ENCODE measurements at places on chromosomes 16 and 17.

DNA sequence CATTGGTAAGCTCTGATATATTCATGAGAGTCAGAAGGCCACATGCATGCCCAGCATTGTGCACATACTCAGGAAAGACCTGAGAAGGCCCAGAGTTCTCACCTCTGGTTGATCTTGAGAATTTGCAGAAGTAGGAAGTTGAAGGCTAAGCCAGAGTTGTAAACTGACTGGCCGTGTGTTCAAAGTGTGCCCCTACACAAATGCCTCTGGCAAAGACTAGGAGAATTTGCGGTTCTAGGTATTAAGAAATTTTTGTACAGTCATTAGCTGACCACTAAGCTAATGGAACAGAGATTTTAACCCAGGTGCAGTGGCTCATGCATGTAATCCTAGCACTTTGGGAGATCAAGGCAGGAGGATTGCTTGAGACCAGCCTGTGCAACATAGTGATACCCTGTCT, 25.0 kb downstream of the FBXL20 start:
- no peak for DNase-seq

DNA sequence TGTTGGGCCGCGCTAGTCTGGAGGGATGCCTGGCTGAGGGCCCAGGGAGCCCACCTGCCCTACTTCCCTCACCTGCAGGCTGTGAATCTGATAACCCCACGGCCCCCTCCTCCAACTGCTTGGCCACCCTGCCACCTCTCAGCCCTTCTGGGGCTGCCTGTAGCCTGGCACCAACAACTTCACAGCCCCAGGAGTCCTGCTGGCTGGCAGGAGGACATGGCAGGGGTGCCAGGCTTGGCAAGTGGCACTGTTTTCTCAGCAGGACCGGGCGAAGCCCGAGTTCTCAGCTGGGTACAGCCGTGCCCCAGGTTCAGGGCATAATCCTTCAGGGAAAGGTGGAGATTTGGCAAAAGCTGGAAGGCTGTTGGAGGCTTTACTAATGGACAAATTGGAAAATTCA, 129.6 kb downstream of the CMIP start:
- DNase-seq = no peak

DNA sequence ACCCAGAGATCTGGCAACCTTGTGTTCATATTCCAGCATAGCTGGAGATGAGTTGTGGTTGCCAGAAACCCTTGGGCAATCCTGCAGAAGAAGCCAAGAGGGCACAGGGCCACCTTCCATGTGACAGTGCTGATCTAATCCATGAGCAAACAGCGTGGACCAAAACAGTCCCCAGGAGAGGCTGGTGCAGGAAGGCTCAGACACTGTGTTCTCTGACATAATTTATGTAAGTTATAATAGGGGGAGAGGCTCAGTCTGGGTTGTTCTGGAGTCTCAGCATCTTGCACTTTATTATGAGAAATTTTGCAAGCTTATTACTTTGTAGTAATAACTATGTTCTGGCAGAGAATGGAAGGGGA, 273.9 kb downstream of the HAPSTR1 start:
- DNase-seq = no peak

GRCh38 chr17:82602986-82603710, 45.1 kb downstream of the WDR45B start:
- DNase-seq = no peak

- no peak for DNase-seq
Measured at GRCh38 chr17:46732754-46733398, 85.6 kb downstream of the WNT3 start.

DNA sequence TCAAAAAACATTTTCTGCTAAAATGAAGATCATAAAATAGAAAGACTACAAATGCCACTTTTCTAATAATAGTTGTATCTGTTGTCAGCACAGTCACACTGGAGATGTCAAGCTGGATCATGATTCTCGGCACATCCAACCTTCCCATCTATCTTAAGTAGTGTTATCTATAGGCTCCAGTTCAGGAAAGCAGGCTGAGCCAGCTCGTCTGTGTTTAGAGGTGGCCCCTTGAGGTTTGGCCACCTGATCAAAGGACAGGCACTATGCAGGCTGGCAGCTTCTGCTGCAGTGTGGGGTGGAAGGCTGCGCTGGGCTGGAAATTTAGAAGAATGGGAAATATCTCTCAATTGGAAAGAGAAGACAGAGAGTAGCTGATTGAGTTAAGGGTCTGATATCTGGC, 32.4 kb downstream of the SMYD4 start:
- no peak for DNase-seq

DNA sequence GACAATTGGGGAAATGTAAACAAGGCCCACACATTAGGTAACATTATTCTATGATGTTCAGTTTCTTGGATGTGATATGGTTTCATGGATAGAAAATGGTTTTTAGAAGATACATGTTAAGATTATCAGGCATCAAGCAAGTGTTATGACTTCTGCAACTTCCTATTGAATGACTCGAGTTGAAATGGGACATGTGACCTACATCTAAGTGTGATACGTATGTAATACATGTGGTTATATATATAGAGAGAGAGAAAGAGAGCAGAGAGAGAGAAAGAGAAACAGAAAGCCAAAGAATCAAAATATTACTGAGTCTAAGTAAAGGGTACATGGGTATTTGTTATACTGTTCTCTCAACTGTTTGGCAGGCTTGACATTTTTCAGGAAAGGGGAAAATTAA, 1.7 kb downstream of the TMEM170A start:
- DNase-seq = no peak

DNA sequence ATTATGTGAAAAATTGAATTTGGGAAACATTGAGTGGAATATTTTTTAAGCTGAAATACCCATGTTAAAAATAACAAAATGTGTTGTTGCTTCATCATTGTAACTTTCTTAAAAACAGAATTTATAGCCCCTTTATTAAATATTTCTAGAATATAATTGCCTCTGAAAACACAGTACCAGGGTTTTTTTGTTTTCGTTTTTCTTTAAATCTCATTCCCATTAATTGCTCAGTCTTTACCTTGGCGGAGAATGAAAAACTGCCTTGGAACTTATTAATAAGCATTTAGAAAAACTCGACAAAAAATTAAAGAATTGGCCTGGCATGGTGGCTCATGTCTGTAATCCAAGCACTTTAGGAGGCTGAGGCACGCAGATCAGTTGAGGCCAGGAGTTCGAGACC, 195.2 kb upstream of the TBX2 start:
- DNase-seq = no peak

- no peak for DNase-seq
Measured at GRCh38 chr17:4583782-4584100, 588 bp upstream of the SMTNL2 start.

GRCh38 chr17:4072487-4073157, 70.2 kb downstream of the ZZEF1 start:
- no peak for DNase-seq

GRCh38 chr17:81885869-81886548, 5.4 kb downstream of the ALYREF start:
- DNase-seq = no peak

- DNase-seq = no peak
Measured at GRCh38 chr17:65630502-65630901, 69.1 kb upstream of the AXIN2 start.

GRCh38 chr17:27339836-27340550, 46.1 kb downstream of the WSB1 start:
- no peak for DNase-seq

- no peak for DNase-seq
Measured at GRCh38 chr16:16122264-16122663, 101.0 kb downstream of the ABCC6 start.

DNA sequence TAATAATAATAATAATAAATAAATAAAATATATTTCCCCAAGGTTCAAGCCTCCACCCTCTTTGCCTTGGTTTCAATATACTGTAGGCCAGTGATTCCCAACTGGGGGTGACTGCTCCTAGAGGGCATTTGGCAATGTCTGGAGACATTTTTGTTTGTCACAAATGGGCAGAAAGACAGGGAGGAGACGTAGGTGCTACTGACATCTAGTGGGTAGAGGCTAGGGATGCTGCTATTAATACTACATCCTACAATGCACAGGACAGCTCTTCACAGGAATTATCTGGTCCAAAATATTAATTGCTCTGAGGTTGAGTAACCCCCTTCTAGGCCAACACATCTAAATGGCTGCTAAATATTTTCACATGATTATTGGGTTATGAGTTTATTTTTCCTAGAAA, 12.8 kb upstream of the PRR14 start:
- DNase-seq = no peak

DNA sequence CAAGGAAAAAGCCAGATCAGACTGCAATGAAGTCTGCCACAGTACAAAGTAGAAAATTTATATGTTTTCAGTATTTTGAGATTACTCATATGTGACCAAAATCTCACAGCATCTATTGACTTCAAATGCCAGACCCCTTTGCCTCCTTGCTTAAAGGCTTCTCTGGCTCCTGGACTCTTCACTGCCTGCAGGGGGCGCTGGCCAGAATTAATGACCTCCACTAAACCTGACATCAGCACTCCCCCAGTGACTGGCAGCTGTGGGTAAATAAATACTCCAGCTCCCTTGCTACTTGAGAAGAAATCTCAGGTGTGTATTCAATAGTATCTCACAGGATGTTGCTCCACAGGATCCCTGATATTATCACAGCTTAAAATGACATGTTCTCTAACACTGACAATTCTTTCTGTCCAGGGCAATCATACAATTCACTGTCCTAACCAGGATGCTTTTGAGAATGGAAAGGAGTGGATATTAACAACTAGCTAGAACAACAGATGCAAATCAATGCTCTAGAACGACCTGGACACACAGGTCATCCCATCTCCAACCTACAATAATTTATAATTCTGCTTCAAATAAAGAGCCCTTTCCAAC, 4.0 kb downstream of the BECN1 start:
- peak; percentile 7 for DNase-seq

- peak; percentile 73 for DNase-seq
Measured at GRCh38 chr16:79600638-79601091, at the start of gene MAF. Gene MAF, minus strand, starts transcription at chr16:79600737. Its CDS starts 835 bp downstream, at chr16:79599902.

- DNase-seq = no peak
Measured at GRCh38 chr17:9286434-9286833, 265.1 kb downstream of the NTN1 start.

- DNase-seq = no peak
Measured at GRCh38 chr16:51416926-51417325, 265.9 kb upstream of the SALL1 start.

- DNase-seq = no peak
Measured at GRCh38 chr17:49513044-49513395, 17.9 kb downstream of the NGFR start.

GRCh38 chr17:63464691-63465236, 12.1 kb upstream of the ACE start:
- DNase-seq = no peak

DNA sequence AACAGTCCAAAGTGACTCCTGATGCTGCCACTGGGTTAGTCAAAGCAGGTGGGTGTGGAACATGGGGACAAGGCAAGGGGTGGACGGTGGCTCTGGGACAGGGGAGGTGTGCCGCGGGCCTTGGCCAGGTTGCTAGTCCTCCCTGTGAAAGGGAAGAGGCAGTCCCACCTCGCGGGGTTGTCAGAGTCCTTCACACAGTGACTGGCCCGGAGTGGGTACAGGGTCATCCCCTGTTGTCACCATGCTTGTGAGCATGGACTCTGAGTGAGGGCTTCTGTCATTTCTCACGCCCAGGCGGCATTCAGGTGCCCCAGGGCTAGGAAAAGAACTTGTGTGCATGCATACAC, 3.1 kb upstream of the ZNF469 start:
- no peak for DNase-seq

GRCh38 chr17:49746791-49747490, 17.0 kb downstream of the FAM117A start:
- DNase-seq = no peak

DNA sequence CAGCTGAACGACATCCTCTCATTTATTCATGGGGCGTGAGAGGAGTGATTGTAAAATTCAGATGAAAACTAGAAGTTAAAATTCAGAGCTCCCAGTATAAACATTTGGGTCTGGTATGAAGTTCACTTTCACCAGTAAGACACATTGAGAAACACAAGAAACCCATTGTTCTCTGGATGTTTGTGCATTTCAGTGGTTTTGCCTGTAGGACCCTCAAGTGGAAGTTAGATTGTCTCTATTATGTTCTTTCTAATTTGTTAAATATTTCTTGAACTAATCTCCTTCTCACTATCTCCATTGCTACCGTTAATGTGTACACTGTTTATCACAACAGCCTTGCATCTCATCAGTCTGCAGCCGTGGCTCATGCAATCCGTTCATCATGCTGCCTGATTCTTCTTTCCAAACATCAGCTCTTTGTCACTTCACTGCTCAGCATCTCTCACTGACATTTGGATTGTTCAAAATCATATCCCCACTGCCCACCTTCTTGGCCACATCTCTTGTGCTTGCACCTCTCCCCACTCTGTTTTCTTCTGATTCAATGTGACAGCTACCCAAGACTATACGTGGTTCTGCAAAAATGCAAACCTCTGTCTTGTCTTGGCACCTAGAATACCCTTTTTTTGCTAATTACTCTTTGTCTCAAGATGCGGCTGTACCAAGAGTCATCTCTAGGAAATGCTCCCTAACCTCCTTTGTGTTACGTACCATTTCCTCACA, 49.5 kb downstream of the HLF start:
- no peak for DNase-seq

GRCh38 chr16:79191933-79192332, 408.6 kb downstream of the MAF start:
- no peak for DNase-seq

- DNase-seq = no peak
Measured at GRCh38 chr16:82651921-82652601, 25.3 kb downstream of the CDH13 start.

GRCh38 chr17:34926661-34927060, 34.6 kb downstream of the CCT6B start:
- DNase-seq = no peak

DNA sequence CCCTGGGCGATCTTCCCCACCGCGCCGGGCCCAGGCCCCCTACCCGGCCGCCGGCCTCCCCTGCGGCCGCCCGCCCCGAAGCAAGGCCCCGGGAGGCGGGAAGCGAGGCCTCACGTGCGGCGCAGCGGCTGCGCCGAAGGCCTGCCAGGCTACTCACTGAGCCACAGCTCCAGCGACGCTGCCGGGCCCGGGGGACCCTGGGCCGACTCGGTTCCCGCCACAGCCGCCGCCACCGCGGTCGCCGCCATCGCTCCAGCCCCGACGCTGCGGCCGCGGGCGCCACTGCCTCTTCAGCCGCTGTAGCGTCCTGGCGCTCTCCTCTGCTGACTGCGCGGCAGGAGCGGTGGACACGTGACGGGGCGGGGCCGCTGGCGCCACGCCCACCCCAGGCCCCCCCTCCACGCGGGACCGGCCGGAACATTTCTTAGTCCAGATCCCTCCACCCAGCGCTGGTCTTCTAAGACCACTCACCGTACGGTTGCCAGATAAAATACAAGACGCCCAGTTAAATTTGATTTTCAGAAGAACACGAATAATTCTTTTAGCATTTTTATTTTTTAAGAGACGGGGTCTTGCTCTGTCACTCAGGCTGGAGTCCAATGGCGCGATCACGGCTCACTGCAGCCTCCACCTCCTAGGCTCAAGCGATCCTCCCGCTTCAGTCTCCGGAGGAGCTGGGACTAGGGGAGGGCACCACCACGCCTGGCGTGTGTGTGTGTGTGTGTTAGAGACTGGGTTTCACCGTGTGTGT, at the start of gene GGA2:
GGA2 (minus strand) TSS at position 331 of the 751 bp plus-strand sequence; CDS start at position 248, 83 bp downstream.
- DNase-seq = peak; percentile 24

GRCh38 chr17:71052971-71053370, 883.6 kb downstream of the KCNJ2 start:
- no peak for DNase-seq
